ELF-1 (cell line): ENCODE measurements at places on chromosomes 7 and 10.

DNA sequence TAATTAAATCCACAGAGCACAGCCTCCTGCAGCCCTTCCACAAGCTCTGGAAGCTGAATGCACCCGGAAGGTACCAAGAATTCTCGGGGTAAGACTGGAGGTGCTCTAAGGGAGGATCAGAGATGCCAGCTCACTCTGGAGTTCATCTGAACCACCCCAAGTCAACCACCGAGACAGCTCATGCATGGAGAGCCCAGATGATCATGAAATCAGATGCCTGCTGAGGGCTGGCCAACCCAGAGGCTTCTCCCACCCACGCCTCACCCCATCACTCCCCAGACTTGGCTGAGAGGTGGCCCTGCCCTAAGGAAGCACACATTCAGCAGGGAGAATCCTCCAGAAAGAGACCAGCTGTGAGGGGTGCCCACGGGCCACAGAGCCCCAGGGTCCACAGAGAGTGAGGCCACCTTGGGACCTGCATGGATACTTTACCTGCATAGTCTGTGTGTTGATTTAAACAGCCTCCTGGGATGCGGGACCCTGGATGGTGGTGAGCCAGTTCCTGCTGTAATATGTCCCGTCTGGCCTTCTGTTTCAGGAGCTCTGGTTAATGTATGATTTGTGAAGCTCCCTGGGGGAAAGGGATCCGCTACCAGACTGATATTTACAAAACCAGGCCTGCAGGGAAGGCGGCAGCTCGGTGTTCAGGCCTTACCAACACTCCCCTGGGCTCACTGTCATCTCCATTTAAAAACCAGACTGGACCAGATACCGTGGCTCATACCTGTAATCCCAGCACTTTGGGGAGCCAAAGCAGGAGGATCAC is 64.9 kb downstream of the INSIG1 start:
- DNase-seq, result no peak

- DNase-seq, result no peak
Observed at GRCh38 chr7:29274146-29275017, 79.8 kb downstream of the CHN2 start.

DNA sequence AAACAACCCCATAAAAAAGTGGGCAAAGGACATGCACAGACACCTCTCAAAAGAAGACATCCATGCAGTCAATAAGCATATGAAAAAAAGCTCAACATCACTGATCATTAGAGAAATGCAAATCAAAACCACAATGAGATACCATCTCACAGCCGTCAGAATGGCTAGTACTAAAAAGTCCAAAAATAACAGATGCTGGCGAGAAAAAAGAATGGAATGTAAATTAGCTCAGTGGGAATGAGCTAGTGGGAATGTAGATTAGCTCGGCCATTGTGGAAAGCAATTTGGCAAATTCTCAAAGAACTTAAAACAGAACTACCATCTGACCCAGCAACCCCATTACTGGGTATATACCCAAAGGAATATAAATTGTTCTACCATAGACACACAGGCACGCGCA is 287.0 kb downstream of the WDR37 start:
- no peak for DNase-seq

- DNase-seq, result no peak
Observed at GRCh38 chr7:69603351-69603750, 5.1 kb downstream of the AUTS2 start.

DNA sequence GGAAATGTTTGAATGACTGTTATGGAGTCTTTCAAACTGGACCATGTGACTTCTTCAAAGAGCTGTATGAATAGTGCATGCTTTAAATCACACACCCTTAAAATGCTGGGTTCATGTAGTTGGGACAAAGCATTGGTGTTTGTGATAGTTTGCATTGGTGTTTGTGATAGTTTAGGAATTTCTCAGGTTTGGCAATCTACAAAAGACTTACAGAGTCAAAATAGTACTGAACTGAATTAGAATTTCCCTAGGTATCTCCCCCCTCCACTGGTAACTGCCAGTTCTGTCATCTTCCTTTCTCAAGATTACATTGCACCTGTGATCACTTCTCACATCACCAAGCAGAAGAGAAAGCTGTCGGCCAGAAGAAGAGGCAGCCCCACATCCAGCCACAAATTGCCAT is 261.1 kb downstream of the GATA3 start:
- no peak for DNase-seq

DNA sequence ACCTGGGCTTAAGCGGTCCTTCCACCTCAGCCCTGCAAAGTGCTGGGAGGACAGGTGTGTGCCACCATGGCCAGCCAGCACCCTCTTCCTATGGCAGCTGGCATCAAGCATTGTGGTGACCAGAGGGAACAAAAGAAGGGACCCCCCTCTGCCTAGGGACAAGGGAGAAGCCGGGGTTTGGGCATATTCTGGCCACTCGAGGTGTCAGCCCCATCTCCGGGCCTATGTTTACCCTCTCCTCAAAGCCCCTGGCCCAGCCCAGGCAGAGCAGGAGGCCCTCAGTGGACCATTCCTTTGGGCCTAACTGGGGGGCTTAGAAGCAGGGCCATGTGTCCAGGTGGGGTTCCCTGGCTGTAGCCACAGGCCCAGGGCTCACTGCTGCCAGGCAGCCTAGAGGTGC is 23.9 kb downstream of the VSIR start:
- DNase-seq, result no peak

GRCh38 chr10:59505926-59506325 is 143.6 kb upstream of the FAM13C start:
- no peak for DNase-seq

GRCh38 chr7:67371429-67372305 is 375.0 kb downstream of the TYW1 start:
- DNase-seq, result peak; percentile 92

GRCh38 chr7:17159500-17160037 is 138.9 kb upstream of the AHR start:
- DNase-seq, result no peak

DNA sequence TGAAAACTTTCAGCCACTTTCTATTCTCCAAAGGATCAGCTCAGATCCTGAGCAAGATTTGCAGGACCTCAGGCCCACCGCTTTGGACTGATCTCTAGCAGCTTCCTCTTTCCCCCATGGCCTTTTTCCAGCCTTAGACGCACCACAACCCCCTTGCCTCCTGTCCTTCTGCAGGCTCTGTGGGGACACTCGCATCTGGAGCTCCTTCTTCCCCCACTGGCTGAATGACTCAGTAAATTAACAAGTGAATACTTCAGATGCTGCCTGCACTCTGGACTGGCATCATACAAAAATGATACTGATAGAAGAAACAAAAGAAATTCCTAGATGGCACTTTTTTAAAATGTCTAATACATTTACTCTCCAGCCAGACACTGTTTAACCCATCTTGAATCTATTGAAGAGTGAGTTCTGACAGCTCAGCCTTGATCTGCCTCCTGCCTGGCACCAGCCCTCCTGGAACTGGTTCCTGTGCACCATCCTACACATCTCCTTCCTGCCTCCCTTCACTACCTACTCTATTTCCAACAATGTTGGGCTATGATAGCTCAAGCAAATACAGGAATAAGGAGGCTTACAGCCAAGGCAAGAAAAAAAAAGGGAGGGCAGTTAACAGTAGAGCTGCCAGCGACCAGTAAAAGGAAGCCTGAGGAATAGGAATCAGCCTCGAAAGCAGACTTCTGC is 3.3 kb downstream of the FRMPD2 start:
- no peak for DNase-seq

GRCh38 chr7:13457790-13458189 is 531.7 kb downstream of the ETV1 start:
- DNase-seq, result no peak

DNA sequence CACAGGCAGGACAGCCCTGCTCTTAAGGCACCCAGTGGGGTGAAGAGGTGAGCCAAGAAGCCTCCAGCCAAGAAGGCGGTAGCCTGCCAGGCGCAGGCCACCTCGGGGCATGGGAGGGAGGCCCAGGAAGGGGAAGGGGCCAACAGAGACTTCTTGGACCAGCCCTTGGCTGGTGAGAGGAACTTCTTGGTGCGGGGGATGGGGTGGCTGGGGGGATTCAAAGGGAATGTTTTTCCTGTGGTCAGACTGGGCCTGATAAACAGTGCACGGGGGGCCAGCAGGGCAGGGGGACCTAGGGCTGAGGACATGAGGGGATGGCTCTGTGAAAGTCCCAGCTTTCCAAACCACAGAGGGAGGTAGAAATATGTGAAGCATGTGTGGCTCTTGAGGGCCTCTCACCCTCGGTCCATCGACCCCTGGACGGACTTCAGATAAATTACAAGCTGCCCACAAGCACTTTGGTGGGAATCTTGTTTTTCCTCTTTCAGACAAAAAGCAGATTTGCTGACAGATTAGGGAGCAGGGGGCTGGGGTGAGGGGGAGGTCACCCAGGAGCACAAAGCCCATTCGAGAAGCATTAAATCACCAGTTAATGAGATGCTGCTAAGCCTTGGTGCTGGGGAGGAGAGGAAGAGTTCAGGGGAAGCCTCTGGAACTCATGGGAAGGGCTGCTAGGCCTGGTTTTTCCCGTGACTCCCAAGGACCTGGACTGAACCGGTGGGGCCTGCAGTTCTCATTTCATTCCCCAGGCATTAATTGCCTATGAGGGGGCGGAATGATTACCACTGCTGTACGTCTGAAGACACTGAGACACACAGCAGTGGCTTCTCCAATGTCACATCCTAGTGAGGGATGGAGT is 11.3 kb downstream of the CRYGN start:
- DNase-seq, result peak; percentile 94

DNA sequence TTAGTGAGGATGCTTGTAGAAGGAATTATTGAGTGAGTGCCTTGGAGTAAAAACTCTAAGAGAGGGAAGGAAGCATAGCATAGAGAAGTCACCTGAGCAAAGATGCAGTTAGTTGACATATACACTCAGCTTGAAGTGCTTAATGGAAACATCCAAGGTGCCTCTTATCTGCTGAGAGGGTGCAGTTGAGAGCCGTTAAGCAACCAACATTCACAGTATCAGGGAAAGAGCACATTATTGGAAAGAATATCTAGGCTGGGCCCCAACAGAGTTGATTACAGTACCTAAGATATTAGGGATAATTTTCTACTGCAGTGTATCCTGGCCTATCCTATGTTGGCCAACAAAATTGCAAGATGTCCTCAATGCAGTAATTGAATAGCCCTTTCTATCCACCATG is 302.0 kb downstream of the ETV1 start:
- no peak for DNase-seq

- no peak for DNase-seq
Observed at GRCh38 chr10:50538555-50539398, 85.0 kb downstream of the SGMS1 start.

- DNase-seq, result no peak
Observed at GRCh38 chr7:149006345-149006725, 22.0 kb downstream of the PDIA4 start.

DNA sequence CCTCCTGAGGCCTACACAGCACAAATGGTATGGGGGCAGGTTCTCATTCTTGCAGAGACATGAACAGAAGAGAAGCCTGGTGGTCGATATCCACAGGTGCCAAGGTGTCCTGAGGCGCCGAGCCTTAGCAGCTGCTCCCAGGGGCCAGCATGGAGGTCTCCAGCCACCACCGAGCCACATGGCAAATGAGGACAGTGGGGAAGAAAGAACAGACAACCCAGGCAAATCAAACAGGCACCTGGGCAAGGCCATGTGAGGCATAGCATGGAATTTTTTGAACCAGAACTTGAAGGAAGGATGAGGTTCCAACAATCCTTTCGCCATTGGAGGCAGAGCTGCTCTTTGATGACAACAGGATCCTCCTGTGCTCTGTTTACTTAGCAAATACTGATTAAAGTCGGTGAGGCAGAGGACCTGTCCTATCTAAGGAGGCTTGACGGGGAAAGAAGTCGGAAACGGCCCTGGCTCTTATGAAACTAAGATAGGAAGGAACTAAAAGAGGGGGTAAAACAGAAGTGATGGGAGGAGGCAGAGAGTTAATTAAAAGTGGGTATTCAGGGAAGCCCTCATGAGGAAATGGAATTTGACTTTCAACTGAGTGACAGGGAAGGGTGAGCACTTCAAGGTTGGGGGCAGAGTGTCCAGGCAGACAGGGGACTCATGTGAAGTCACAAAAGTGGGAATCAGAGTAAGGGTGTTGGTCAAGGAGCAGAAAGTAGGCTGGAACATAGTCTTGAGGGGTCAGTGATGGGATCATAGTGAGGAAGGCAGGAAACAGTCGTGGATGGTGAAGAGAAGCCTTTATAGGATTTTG is 8.6 kb upstream of the CALML3 start:
- no peak for DNase-seq

- no peak for DNase-seq
Observed at GRCh38 chr10:104303594-104304355, 34.5 kb downstream of the ITPRIP start.

- peak; percentile 93 for DNase-seq
Observed at GRCh38 chr7:97024209-97025129, at the start of gene DLX5. Gene DLX5, minus strand, starts transcription at chr7:97024831. Its CDS starts 208 bp downstream, at chr7:97024623.

DNA sequence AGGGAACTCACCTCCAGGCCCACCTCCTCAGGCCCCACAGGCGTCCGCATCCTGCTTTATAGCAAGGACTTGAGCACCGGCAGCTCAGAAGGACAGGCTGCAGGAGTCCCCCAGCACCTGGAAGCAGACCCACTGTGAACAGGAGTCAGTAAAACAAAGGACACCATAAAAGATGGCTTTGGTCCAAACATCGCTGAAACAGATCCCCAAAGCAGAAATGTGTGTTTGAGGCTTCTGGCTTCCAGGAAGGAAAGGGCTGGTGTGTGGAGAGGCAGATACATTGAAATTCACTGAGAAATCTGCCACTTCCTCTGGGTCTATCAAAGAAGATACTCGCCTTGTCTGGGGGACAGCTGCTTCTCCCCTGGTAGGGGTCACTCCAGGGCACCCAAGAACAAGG is 286.2 kb downstream of the PLXNA4 start:
- DNase-seq, result no peak

GRCh38 chr7:127717502-127718339 is 65.7 kb downstream of the SND1 start:
- DNase-seq, result no peak

GRCh38 chr10:27713941-27714340 is 31.7 kb downstream of the MKX start:
- DNase-seq, result no peak

- DNase-seq, result no peak
Observed at GRCh38 chr10:101535949-101536348, 52.1 kb downstream of the POLL start.

GRCh38 chr10:4344492-4344994 is 481.5 kb upstream of the AKR1E2 start:
- peak; percentile 78 for DNase-seq

- DNase-seq, result no peak
Observed at GRCh38 chr10:76070916-76071315, 639.5 kb downstream of the LRMDA start.

GRCh38 chr7:2593036-2593727 is 34.4 kb downstream of the IQCE start:
- DNase-seq, result no peak

DNA sequence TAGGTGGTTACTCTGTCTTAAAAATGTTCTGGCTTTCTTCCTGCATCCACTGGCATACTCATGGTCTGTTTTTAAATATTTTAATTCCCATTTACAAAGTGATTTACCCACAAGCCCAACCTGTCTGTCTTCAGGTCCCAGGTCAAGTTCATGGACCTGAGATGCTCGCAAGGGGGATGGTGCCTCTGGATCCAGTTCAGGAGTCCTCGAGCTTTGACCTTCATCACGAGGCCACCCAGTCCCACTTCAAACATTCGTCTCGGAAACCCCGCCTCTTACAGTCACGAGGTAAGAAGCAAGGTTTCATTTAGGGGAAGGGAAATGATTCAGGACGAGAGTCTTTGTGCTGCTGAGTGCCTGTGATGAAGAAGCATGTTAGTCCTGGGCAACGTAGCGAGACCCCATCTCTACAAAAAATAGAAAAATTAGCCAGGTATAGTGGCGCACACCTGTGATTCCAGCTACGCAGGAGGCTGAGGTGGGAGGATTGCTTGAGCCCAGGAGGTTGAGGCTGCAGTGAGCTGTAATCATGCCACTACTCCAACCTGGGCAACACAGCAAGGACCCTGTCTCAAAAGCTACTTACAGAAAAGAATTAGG is 8.7 kb downstream of the ZKSCAN1 start:
- DNase-seq, result no peak

- peak; percentile 62 for DNase-seq
Observed at GRCh38 chr10:120423431-120424197, 33.4 kb upstream of the PLPP4 start.
